ENCODE measurements at places on chromosomes 3 and 15. TPM values are rescaled to one million over a fixed set of nuclear protein-coding genes. Genes with fewer than 3 reads are reported as not detected.

Gene PTPN9
- total RNA-seq = 21.1 TPM

Gene PLCH1
- 0.50 TPM for total RNA-seq

Gene SUCNR1
- total RNA-seq = 506 TPM

Gene TMCO5A
- not detected for total RNA-seq

Gene NUSAP1
- 182 TPM for total RNA-seq

Gene CFAP44
- total RNA-seq = 0.55 TPM

Gene IGDCC3
- total RNA-seq = 0.10 TPM

Gene PLIN1
- total RNA-seq = not detected

Gene GUCA1C
- not detected for total RNA-seq

Gene CCR8
- total RNA-seq = not detected

Gene TRA2B
- 290 TPM for total RNA-seq

Gene PLCL2
- 3.3 TPM for total RNA-seq

Gene ZNF385D
- total RNA-seq = not detected

Gene MST1R
- total RNA-seq = 1.9 TPM

Gene ITPKA
- total RNA-seq = 17.3 TPM

Gene CASR
- not detected for total RNA-seq

Gene SLC12A8
- 24.9 TPM for total RNA-seq

Gene ZNF106
- 45.4 TPM for total RNA-seq

Gene EIF4A2
- 473 TPM for total RNA-seq

Gene CAV3
- total RNA-seq = 0.24 TPM

Gene ATP13A4
- not detected for total RNA-seq

Gene CMTM8
- total RNA-seq = 3.5 TPM

Gene ONECUT1
- total RNA-seq = not detected

Gene LTF
- total RNA-seq = not detected

Gene FBXL22
- not detected for total RNA-seq

Gene MME
- total RNA-seq = 77.8 TPM

Gene FOXL2NB
- 2.3 TPM for total RNA-seq

Gene ZBTB20
- 13.0 TPM for total RNA-seq

Gene ADAMTS9
- total RNA-seq = 0.90 TPM

Gene TGM5
- total RNA-seq = 0.14 TPM

Gene GMPPB
- total RNA-seq = 25.6 TPM

Gene GAP43
- total RNA-seq = 2.3 TPM

Gene RASGRF1
- total RNA-seq = 2.1 TPM

Gene DTWD1
- total RNA-seq = 25.3 TPM
